ENCODE measurements at places on chromosomes 1 and 21.

DNA sequence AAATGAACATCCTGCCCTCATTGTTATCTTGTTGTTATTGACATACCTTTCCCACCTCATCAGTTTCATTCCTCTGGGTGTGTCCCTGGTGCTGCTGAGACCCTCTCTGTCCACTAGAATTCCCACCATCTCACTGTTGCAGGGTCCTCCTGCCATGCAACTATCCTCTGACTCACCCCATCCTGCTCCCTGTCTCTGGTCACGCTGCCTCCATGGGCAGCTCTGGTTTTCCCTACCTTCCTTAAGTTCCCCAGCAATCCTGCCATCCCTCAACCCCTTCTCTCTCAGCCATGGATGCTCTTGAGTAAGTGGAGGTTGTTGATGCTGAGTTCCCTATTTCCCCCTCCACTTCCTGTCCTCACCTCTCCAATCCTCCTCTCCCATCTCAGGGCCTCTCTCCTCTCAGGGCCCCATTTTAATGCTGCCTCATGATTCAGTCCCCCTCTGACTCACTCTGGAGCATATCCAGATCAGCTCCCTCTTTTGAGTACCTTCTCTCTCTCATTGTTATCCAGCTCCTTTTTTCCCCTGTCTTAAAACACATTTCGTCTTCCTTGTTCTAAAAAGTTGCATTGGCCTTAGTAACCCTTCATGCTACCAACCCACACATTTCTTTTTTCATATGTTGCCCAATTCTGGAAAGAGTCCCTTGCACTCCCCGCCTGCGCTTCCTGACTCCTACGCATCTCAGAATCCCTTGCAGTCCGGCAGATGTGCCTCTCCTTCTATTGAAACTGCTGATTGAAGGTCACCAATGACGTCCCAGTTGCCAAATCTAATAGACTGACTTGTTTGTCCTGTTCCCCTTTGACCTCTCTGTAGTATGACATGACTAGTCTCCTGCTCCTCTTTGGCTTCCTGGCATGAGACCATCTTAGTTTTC lies 92.0 kb downstream of the CNIH3 start:
- no peak for DNase-seq

DNA sequence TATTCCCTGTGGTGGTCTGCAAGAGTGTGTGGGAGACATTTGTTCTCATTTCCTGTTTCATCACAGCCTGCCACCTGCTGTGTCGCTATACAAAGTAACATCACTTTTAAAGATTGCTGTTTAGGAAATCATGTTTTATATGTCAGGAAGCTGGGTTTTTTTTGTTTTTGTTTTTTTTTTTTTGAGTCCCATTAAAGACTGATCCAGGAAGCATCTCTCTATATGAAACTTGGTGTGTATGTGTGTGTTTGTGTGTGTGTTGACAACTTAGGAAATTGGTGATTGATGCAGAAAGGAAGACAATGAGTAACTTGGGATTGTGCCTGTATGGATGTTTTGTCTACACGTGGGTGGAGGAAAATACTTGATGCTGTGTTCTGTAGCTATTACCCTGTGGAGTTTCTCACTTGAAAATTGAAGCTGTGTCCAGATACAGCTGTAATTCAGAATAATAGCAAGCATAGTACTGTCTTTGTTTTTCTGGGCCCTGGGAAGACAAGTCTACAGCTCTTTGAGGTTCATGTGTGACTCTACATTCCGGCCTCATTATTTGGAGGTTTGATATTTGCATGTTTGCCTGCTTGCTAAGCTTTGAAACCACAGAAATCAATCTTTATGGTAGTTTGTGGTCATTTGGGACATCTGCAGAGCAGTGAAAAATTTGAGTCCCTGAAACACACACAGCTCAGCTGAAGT lies 47.9 kb downstream of the LAMC1 start:
- no peak for DNase-seq

GRCh38 chr1:57963581-57963980 lies 539.7 kb upstream of the DAB1 start:
- DNase-seq = no peak

DNA sequence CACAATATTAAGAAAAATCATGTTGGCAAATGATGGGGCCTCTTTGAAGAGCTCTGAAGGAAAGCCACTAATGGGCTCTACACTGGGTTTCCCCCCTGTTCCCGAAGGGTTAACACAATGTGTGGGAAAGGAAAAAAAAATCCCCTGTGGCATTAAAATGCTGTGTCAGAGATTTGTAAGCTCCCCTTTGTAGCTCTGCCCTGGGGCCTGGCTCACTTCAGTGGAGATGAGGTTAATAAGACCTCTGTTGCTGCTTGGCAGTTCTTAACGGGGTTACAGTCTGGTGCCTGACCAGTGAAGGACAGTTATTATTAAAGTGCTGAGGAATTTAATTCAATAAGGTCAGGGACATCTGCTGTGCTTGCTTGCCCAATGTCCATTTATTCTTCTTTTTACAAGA lies 129.7 kb upstream of the UBE2U start:
- DNase-seq = no peak

GRCh38 chr1:242147096-242147976 lies 148.4 kb upstream of the MAP1LC3C start:
- DNase-seq = no peak

GRCh38 chr1:17023102-17023501 lies 11.4 kb upstream of the ATP13A2 start:
- no peak for DNase-seq

Measured in esophagus squamous epithelium (tissue), 5 donors.